ENCODE measurements at places on chromosomes 11 and 22.

GRCh38 chr11:115496892-115497291, 7.3 kb downstream of the CADM1 start:
- DNase-seq, result no peak

DNA sequence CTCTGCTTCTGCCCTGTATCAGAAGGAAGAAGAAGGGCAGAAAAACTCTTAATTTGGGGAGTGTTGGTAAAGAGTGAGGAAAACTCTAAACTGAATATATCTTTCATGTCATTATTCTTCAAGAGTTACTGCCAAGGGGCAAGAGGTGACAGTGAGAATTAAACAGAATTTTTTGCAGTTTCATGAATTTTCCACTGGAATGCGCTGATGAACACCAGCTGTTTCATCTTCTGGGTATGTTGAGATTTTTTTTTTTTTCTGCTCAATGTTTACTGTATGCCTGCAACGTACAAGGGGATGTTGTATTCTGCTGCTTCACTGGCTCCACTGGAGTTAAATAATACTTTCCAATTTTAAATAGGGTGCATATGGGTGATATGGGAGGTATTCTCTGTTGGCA, 117.8 kb downstream of the FAM76B start:
- DNase-seq, result no peak

- no peak for DNase-seq
Observed at GRCh38 chr11:36443661-36444060, 66.4 kb downstream of the TRAF6 start.

DNA sequence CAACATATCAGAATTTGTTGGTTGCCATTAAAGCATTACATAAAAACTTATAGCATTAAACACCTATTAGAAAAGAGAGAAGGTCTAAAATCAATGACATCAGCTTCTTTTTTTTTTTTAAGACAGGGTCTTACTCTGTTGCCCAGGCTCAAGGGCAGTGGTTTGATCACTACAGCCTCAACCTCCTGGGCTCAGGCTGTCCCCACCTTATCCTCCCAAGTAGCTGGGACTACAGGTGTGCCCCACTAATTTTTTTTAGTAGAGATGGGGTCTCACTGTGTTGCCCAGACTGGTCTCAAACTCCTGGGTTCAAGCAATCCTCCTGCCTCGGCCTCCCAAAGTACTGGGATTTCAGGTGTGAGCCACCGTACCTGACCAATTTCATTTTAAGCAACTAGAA, 57.9 kb downstream of the ARHGEF12 start:
- no peak for DNase-seq

- no peak for DNase-seq
Observed at GRCh38 chr11:119897576-119897975, 168.6 kb upstream of the NECTIN1 start.

- no peak for DNase-seq
Observed at GRCh38 chr11:60970369-60970774, 1.1 kb upstream of the CD6 start.

DNA sequence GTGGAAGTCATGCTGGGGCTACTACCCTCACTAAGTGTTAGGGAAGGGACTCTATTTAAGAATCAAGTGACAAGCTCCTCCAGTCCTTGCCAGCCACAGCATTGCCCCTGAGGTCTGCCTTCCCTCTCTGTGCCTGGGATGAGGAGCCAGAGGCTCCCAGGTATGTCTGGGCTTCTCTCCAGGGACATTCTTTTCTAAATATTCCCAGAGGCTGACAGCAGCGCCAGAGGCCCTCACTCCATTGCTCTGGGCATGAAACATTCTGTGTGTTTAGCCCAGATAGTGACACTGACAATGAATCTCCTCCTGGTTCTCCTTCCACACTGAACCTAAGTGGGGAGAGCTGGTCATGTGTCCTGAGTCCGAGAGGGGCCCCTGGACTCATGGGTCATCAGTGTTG, 2.2 kb downstream of the OR51E1 start:
- DNase-seq, result no peak

DNA sequence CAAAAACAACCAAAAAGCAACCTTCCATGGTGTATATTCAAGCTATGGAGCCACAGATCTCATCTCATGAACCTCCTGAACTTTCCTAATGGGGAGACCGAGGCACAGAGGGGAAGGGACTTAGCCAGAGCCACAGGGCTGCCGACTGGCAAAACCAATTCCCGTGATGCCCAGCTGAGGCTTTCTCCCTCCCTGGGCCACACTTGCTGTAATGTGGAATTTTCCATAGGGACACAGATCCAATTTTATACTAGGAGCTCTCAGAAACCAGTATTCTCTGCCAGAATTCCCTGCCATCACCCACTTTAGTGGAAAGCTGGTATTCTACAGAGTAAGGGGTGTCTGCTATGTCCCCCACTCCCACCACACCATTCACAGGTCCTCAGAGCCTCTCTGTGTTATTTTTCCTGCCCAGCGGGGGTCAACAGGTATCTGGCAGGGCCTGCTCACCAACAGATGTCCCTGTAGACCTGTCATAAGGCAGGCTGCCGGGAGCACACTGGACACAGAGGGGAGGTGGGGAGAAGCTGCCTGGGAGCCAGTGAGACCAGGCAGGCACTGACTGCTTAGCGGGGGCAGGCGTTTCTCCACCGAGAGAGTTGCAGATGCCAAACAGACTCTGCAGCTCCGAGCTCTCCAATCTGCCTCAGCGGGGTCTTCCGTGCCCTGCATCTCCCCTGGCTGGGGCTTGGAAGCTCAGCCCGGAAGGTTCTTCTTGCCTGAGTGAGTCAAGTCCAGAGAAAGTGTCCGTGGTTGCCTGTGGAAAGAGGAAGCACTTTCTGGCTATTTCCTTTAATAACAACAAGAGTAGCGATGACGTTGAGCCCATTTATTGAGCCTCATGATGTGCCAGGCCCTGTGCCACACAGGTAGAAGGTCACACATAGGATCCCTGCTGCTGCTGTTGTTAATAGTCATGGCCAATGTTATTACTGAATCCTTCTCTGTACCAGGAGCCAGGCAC, 26.3 kb downstream of the RPS6KA4 start:
- DNase-seq, result no peak

GRCh38 chr11:62208785-62209144, 292 bp downstream of the SCGB2A1 start:
- no peak for DNase-seq

GRCh38 chr11:111148953-111149352, 96.6 kb upstream of the POU2AF2 start:
- no peak for DNase-seq

DNA sequence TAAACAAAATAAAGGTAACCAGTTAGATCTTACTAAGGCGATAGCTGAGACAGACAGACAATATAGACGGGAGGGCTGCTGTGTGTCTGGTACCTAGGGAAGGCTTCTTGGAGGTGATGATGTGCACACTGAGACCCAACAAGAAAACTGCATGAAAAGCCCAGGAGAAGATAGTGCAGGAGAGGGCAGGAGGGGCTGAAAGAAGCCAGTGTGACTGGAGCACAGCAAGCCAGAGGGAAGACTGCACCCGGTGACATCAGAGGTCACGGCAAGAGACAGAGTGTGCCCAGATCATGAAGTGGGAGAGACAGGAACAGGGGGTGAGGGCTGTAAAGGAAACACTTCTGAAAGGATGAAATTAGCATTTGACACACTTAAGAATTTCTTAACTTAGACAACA, 266.3 kb downstream of the BRD1 start:
- DNase-seq, result no peak

DNA sequence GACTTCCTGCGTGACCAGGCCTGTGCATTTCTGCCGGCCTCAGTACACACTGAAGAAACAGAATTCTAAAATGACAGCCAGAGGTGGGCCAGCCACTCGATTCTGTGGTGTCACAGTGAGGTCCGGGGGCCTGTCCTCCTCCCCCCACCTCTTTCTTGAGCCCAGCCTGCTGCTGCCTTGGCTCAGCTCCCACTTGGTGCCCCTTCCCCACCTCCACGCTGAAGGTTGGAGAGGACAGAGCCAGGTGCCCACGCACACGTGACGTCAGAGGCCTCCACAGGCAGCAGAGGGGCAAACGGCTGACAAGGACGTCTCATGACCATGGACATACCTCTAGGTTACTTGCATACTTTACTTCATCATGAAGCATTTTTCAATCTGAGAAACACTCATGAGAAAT, 78.0 kb upstream of the SHANK2 start:
- no peak for DNase-seq

DNA sequence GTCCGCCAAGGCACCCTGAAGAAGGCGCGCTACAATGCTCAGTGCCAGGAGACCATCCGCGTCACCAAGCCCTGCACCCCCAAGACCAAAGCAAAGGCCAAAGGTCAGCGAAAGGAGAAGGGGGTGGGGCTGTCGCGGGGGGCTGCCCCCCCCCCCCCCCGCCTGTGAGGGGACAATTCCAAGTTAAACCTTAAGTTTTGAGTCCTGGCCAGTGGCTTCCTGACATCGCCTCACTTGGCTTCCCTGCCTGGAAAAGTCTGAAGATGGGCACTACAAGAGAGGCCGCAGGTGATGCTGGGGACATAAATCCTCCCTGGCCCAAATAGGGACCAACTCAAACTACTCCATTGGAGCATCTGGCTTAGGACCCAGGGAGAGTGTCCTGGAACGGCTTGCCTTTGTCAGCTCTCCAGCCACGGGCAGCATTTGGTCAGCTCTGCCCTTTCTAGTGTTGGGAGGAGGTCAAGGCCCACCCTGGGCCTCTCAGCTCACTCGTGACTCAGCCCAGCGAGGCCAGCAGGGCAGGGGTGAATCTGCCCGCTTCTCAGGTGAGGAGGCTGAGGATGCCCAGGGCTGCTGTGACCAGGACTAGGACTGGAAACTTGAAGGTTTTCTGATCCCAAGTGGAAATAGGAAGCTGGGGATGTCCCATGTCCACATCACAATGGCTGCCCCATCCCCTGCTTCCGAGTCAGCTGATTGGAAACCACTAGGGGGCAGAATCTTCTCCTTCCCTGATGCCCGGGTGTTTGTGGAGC, 1.4 kb downstream of the MDK start:
- DNase-seq, result no peak

- no peak for DNase-seq
Observed at GRCh38 chr11:75548595-75549272, 13.3 kb upstream of the SERPINH1 start.

DNA sequence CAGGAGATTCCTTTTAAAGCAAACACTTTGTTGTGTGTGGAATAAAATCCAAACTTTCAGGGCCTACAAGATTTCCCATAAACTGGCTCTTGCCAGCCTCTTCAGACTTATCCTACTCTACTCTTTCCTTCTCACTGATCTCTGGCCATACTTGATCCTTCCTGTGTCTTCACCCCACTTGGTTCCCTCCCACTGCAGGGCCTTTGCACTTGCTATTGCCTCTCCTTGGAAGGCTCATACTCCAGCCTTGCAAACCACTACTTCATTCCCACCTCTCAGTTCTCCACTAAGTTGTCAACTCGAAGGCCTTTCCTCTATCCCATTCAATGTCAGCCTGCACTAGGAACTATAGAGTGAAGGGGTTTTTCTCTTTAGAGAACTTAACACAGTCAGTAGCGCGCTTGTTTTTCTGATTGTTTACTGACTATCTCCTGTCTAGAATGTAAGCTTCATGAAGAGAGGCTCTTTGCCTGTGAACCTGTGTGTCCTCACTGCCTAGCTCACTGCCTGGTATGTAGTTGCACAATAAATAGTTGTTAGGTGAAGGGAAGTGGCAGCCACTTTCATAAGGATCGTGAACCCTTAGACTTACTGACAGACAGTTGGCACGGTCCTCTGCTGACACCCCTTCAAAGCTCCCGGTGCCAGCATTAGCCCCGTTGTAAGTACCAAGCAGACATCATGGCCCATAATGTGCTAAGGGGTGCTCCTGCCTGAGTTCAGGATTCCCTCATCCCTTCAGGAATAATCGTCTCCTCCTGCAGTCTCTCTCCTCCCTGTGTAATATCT, 833 bp upstream of the ME3 start:
- DNase-seq, result no peak

GRCh38 chr11:12787847-12788246, 113.6 kb downstream of the TEAD1 start:
- DNase-seq, result no peak

DNA sequence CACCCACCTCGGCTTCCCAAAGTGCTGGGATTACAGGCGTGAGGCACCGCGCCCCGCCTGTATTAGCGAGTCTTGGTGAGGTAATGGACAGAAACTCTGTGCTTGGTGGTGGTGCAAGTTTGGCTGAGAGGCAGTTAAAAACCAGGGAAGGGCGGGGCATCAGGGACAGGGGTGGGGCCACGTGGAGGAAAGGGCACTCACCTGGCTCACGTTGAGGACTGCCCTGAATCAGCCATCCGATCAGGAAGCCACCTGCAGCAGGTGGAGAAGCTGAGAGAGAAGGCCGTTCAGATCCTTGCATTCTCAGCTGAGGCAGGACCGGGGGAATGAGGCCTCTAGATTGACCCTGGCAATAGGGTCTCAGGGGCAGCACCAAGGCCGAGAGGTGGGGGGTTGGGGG, 12.1 kb upstream of the CHRM1 start:
- no peak for DNase-seq

DNA sequence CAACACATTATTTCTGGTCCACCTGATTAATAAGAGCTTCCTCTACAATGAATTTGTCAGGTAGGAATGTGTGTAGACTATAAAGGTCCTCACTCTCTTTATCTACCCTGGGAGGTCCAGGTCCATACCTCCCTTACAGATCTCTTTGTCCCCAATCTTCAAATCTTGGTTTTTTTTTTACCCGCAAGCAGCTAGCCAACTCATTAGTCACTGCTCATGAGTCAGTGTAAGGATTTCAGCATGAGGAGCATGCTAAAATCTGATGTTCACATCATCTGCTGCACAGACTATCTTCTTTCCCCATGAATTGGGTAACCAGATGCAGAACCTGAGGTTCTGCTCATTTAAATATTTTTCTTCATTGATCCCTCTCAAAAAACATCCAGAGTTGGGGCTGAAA, 397.0 kb upstream of the ISX start:
- no peak for DNase-seq

DNA sequence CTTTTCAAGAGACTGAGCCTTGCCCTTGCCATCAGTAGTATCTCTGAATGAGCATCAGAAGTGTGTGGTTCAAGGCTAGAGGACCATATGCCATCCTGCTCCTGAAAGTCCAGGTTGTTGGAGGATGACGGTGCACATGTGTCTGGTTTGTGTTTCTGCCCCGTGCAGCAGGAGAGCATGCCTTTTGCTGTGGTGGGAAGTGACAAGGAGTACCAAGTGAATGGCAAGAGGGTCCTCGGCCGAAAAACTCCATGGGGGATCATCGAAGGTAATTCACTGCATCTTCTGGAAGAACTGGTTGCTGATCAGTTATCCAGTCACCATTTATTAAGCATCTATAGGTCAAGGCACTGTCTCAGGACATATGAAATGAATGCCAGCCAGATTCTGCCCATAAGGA, 6.1 kb upstream of the WBP2NL start:
- no peak for DNase-seq

DNA sequence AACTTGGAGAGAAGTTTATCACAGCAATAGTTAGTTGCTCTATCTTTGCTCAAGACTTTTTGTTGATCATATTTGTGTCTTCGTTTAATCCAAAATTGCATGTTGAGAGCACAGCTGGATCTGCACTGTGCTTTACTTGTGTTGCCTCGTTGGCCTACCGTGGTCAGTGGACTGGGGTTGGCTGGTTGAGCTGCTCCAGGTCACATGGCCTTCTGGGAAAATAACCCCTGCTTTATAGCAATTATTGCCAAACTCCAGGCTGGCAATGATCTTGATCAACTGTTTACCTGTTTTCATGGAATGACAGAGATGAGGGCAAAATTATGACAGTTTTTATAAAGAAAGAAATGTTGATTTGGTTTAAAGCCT, 5.7 kb upstream of the PLET1 start:
- DNase-seq, result no peak
